ENCODE measurements at places on chromosomes 12 and 14. TPM values are rescaled to one million over a fixed set of nuclear protein-coding genes. Genes with fewer than 3 reads are reported as not detected.

TAS2R31 gene
- polyA plus RNA-seq: 1.0 TPM

KLHL33 gene
- polyA plus RNA-seq: 0.45 TPM

GRCh38 chr12:131312793-131313545, 359.3 kb downstream of the ADGRD1 start:
- DNase-seq: no peak

- no peak for DNase-seq
Observed at GRCh38 chr14:20468764-20469241, 403 bp upstream of the PNP start.

DNA sequence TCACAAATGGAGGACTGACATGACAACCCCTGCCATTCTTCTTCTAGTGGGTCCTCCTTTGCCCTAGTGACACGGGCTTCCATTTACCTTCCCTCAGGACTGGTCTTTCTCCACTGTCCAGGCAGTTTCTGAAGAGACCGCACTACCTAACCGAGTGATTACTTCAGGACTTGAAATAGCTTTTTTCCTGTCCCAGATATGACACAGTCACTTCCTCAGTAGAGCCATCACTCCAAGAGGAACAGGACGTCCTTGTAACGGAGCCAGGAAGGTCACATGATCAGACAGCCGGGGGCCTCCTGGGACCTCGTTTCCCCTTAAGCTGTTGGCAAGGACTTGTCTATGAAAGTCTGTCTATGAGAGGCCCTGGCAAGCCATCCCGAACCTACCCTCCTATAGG, 62.3 kb downstream of the FOS start:
- DNase-seq: no peak

- DNase-seq: peak; percentile 45
Observed at GRCh38 chr14:59919570-59920377, at the start of gene LRRC9. Gene LRRC9 (plus strand): TSS chr14:59920144.
